ENCODE measurements at places on chromosomes 2 and 18. TPM values are rescaled to one million over a fixed set of nuclear protein-coding genes. Genes with fewer than 3 reads are reported as not detected.

TEX51 gene
- total RNA-seq: not detected

GPR75 gene
- total RNA-seq: 1.2 TPM

FAM237A gene
- not detected for total RNA-seq

EVX2 gene
- total RNA-seq: not detected

PPP1CB gene
- total RNA-seq: 174 TPM

MARCHF4 gene
- not detected for total RNA-seq

ARHGAP15 gene
- total RNA-seq: 0.42 TPM

UGT1A5 gene
- total RNA-seq: not detected

SELENOI gene
- total RNA-seq: 63.3 TPM

CTIF gene
- 19.7 TPM for total RNA-seq

EHBP1 gene
- 89.9 TPM for total RNA-seq

MYCN gene
- not detected for total RNA-seq

IHH gene
- total RNA-seq: 0.17 TPM

ZBTB7C gene
- total RNA-seq: 0.37 TPM

CYS1 gene
- total RNA-seq: 3.7 TPM

CCDC93 gene
- total RNA-seq: 18.7 TPM

REG3A gene
- total RNA-seq: not detected

RBM43 gene
- total RNA-seq: 3.3 TPM

FASTKD2 gene
- total RNA-seq: 24.4 TPM

WDR12 gene
- total RNA-seq: 140 TPM

ARHGEF4 gene
- total RNA-seq: 26.6 TPM

MERTK gene
- 5.7 TPM for total RNA-seq

UGT1A3 gene
- not detected for total RNA-seq

ITSN2 gene
- 26.5 TPM for total RNA-seq

AMER3 gene
- not detected for total RNA-seq

C2orf66 gene
- total RNA-seq: not detected

ST6GAL2 gene
- not detected for total RNA-seq

GAD1 gene
- 11.0 TPM for total RNA-seq

BCL11A gene
- 0.71 TPM for total RNA-seq

CXCR1 gene
- total RNA-seq: not detected

FBXO36 gene
- total RNA-seq: 3.8 TPM

FBXO15 gene
- 1.1 TPM for total RNA-seq

SCN3A gene
- not detected for total RNA-seq

MARCO gene
- total RNA-seq: 0.54 TPM

GNAL gene
- 4.6 TPM for total RNA-seq

CRACDL gene
- total RNA-seq: 1.1 TPM

ACMSD gene
- not detected for total RNA-seq

SMPD4 gene
- total RNA-seq: 98.9 TPM

BOLL gene
- not detected for total RNA-seq

DQX1 gene
- total RNA-seq: 0.98 TPM

REG1B gene
- total RNA-seq: 4.2 TPM

MGAT4A gene
- total RNA-seq: 10.2 TPM
